KBM-7 (cell line): ENCODE measurements at places on chromosomes 6 and 20.

DNA sequence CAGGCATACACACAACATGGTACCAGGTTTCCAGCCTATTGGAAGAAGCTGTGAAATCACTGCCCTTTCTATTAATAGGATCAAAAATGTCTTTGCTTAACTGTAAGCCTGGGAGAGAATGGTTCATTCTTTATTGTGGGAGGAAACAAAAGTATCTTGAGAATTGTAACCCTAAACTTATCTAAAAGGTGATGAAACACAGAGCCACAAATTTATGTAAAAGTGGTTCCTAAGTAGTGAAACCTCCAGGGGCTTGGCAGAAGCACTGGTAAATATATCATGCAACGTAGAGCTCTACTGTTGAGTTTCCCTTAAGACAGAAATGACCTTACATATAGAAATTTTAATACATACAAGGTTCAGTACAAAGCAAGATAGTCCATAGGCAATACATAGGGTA is 17.2 kb upstream of the NOX3 start:
- no peak for DNase-seq

- DNase-seq: peak; percentile 74
Observed at GRCh38 chr6:87139236-87139635, 16.1 kb upstream of the ZNF292 start.

DNA sequence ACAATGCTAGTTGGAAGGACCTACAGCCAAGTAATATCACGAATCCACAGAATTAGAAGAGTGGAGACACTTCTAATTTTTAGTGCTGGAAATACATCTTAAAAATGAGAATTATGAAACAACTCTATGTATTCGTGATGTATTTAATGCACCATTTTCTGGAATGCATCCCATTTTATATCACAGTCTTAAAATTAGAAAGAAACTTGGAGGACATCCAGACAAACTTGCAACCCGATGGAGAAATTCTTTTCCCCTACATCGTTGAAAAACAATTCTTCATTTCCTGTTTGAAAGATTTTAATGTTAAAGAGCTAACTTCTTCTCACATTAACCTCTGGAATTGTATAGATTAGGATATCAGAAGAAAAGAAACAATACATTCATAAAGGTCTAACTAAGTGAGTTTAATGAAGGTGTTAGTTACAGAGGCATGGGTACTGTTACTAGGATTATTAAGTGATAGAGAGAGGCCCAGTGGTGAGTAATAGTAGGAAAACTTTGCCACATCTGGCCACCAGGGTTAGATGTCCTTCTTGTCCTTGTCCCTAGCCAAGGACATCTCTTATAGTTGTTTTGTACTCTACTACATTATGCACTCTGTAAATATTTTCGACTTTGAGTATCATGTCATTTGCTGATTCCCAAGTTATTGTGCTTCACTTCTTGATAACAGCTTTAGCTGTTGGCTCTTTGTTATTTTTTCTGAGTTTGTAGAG is 502.4 kb upstream of the PTCHD4 start:
- DNase-seq: no peak

- DNase-seq: no peak
Observed at GRCh38 chr6:152052061-152052460, 244.6 kb downstream of the ESR1 start.

DNA sequence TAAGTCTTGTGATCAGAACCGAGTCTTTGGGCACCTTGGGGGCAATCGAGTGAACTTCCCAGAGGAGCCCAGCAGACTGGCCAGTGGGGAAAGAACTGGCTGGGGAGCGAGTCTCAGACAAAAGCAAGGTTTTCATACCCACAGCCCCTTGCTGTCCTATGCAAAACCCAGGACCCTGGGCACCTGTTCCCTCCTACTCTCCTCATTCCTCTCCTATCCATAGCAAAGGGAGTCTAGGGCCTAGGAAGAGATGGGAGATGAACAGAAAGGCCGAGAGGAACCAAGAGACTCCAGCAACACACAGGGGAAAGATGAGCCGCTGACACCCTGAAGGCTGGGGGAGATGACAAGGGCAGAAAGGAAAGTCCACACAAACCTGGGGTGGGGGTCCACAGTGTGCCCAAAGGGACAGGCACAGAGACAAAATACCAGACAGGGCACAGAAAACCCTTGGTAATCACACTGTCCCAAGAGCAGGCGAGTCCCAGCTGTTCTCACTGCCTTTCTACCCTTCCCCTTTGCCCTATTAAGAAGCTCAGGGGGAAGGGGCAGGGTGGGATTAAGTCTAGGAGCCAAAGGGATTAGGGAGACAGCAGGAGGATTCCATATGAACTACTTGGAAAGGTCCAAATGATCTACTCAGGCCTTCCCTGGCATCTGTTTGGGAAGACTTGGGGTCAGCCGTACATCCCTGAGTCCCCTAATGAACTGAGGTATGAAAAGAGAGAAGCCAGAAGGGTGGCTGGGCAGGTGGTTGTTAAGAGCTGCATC is 6.5 kb downstream of the PPP1R18 start:
- no peak for DNase-seq

- DNase-seq: no peak
Observed at GRCh38 chr20:33372993-33373441, 28.3 kb downstream of the CDK5RAP1 start.

DNA sequence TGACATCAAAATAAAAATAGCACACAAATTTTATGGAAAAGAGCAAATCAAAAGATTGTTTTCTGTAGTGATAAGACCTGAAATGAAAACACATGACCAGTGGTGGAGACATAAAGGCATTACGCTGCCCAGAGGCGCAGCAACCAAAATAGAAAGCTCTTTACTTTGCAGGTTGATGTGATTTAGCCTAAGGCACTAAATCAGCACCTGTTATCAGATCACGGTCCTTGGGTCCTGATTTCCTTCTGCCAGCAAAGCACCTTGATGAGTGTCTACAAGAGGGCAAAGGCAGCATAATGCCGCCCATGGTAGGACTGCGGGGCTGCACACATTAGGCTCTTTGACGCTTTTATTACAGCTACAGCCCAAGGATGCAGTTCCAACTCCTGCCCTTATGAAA is 19.3 kb upstream of the RAMACL start:
- no peak for DNase-seq

- no peak for DNase-seq
Observed at GRCh38 chr20:59104831-59105230, 58.8 kb upstream of the ZNF831 start.

DNA sequence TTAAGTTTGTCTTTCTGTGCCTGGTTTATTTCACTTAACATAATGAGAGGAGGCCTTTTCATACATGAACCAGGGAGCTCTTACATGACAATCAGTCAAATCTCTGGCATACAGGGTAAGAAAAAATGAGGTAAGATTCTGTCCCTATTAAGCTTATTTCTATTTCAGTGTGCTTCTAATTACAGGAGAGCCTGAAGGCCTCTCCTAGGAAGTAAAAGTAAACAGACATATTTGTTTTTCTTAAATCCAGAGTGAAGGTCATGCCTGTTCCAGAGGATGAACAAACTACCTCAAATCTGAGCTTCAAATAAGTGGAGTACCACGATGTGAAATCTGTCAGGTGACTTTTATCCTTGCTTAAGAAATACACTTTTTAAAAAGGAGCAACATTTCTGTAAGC is 72.6 kb downstream of the POPDC3 start:
- DNase-seq: no peak

GRCh38 chr6:88386167-88386566 is 220.0 kb upstream of the CNR1 start:
- no peak for DNase-seq

- DNase-seq: no peak
Observed at GRCh38 chr6:74369556-74369993, 673.6 kb downstream of the CD109 start.

- no peak for DNase-seq
Observed at GRCh38 chr20:31712564-31713311, 9.9 kb downstream of the BCL2L1 start.

DNA sequence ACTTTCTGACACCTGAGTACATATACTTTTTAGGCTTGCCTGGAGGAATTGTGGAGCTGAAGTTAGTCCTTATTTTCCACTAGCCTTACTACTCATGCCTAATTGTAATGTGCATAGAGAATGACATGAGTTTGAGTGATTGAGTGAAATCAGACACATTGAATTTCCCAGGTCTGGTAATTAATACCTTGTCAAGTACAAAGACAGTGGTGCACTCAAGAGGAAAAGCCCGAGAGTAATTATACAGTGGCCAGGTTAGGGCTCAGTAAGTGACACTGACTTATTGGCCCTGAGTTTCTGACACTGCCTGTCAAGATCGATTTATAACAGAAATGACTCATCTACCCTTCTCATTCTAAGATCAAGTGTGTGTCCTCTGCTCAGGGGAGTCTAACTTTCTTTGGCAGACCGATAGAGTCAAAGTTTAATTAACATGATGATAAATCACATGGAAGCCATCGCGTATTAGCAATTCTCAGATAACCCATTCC is 288.3 kb downstream of the TPBG start:
- no peak for DNase-seq

DNA sequence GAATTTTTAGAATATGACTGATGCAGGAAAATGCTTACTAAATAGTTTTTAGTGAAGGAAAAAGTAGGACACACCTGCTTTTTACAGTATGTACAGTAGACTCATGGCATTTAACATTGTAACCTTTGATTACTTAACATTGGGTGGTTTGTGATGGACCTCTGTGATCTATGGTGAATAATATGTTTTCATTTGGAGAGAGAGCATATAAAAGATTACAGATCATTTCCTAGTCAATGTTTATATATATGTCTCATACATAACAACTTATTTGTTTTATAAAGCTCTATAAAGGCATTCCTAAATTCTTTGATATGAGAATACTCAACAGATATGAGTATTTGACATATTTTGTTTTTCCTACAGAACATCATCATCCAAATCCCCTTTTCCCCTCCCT is 129.3 kb upstream of the PDE7B start:
- DNase-seq: no peak

DNA sequence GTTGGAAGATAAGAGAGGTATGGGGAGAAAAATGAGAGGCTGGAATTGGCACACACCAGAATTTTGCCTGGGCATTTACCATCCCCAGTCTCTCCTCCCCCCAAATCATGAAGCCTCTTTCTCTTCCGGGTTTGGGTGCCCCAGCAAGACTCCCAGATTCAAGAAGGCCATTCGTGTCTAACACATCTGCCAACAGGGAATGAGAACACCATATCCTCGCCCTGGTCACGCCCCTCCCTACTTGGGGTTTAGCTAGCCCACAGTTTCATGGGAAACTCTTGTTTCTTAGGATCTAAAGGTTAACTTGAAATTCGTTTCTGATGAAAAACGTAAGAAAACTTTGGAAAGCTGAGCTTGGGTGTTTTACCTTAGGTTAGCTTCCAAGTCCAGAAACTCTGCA is 105.5 kb upstream of the TMEM170B start:
- DNase-seq: no peak

DNA sequence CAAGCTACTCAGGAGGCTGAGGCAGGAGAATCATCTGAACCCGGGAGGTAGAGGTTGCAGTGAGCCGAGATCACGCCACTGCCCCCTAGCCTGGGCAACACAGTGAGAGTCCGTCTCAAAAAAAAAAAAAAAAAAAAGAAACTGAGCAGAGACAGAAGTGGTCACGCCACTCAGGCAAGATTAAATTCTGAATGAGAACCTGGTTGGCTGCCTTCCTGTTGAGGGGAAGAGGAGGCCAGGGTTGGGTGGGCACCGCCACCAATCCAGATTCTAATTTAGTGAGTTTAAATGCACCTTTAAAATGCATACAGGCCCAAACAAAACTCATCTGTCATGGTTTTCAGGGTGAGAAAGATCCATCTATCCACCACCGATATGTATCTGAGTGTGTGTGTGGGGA is 23.7 kb upstream of the CCDC167 start:
- DNase-seq: no peak

GRCh38 chr6:154157082-154157481 is 118.0 kb downstream of the OPRM1 start:
- DNase-seq: no peak

- DNase-seq: peak; percentile 53
Observed at GRCh38 chr6:110255211-110255750, 75.1 kb downstream of the CDC40 start.
